NCI-H2227 treated with DMSO at 0.1 percent for 48 hours (cell line): ENCODE measurements at places on chromosomes 13 and 19.

- DNase-seq = no peak
Observed at GRCh38 chr19:703329-703650, 5.4 kb upstream of the PALM start.

- no peak for DNase-seq
Observed at GRCh38 chr13:113949546-113949945, 24.3 kb downstream of the C13orf46 start.

- peak; percentile 67 for DNase-seq
Observed at GRCh38 chr19:37007587-37008220, 70.5 kb upstream of the ZNF420 start.

DNA sequence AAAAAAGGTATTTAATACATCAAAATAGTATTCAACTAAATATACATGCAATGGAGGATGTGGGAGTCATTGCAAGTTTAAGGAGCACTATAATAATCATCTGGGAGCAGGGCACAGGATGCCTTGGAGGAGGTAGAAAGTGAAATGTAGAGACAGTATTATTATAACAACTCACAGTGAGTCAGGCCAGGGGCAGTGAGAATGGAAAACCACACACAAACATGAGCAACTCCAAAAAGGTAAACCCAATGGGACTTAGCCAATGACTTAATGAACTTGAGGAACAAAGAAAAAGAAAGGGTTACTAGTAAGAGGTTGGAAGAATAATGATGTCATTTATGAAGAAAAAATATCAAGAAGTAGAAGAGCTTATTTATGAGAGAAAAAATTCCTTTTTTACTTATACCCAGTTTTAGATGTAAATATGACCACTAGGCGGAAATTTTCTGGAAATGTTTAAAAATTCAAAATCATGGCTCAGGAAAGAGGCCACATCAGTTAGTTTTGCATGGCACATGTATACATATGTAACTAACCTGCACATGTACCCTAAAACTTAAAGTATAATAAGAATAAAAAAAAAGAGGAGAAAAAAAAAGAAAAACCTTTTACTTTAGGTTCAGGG is 389.3 kb downstream of the SUCLA2 start:
- DNase-seq = no peak

DNA sequence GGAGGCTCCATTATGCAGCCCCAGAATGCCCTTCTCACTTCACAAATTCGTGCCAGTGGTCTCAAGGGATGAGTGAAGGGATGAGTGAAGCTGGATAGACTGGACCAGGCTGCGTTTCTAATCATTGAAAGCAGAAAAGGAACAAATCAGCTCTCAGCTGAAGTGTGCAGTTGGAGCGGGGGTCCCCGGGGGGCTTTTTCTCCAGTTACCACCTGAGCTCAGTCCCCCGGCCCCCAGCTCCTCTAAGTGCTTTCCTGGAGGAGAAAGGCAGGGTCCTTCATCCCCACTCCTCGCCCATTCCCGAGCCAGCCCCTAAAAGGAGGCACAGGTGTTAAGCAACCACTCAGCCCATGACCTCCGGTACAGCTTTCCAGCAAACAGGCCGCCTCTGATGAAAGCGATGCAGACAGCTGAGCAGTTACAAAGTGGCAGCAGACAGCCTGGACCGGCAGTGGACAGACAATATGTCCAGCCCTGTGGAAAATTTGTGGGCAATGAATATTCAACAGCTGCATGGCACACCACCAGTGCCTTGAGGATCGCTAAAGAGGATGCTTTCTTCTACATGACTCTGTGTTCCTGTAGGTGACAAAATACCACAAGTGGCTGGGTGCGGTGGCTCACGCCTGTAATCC is 110.7 kb upstream of the UBL3 start:
- DNase-seq = no peak

- no peak for DNase-seq
Observed at GRCh38 chr19:45402298-45403061, 2.4 kb downstream of the PPP1R13L start.

DNA sequence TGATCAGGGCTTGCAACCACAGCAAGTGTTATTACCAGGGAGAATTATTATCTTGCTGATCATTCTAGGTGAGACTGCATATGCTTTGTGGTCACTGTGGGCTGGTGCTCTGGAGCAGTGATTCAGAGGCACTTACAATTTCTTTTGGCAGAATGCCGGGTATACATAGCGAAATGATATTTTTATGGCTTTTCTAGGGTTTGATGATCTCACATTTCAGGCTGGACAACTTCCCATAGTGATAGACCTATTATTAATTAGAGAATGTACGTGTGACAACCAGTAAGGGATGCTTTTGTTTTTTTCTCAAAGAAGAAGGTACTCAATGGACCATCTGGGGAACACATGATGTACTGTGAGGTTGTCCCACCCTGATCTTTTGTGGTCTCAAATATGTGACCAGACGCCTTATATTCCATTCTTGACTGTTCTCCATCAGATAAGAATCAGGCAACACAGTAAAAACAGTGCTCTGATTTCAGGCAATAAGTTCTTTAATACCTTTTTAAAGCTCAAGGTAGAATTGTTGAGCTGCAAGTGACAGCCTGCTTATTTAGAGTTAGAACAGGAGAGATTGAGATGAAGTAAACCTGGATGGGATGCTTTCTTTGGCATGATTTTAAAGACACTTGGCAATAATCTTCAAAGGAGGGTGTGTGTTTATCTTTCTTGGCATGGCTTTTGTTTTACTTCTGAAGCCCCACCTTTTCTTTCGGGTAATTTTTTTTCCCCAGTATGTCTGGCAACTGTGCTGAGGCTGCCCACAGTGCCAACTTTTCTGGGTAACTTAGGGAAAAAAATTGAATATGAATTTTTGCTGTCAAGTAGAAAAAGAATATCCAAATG is 27.4 kb upstream of the SCEL start:
- DNase-seq = no peak

DNA sequence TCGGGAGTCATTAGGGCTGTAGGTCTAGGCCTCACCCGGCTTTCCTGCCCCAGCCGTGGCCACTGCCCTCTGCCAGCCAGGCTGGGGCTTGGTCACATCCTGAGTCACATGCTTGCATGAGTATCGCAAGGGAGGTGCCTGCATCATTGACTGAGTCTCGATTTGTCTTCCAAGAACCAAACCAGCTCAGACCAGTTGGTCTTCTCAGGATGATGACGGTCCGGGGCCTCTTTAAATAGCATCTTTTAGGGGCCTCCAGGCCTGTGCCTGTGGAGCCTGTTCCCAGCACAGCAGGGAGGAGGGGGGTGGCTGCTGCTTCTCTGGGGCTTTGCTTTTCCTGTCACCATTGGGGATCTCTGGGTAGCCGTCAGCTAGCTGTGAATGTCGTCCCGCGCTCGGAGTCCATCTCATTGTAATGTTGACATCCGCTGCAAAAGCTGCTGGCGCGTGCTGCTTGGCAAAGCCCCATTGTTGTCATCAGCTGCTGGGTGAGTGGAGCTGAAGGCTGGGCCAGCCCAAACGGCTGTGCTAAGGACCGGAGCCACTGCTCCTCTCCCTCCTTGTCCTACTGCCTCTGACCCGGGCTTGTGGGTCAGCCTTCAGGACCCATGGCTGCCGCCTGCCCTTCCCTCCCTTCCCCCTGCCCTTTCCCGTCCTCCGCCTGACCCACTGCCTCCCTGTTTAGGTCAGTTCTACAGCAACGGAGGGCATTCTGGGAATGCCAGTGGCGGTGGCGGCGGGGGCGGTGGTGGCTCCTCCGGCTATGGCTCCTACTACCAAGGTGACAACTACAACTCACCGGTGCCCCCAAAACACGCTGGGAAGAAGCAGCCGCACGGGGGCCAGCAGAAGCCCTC is 14.3 kb upstream of the QTRT1 start:
- DNase-seq = no peak
